ENCODE measurements at places on chromosomes 6 and 20. TPM values are rescaled to one million over a fixed set of nuclear protein-coding genes. Genes with fewer than 3 reads are reported as not detected.

DNA sequence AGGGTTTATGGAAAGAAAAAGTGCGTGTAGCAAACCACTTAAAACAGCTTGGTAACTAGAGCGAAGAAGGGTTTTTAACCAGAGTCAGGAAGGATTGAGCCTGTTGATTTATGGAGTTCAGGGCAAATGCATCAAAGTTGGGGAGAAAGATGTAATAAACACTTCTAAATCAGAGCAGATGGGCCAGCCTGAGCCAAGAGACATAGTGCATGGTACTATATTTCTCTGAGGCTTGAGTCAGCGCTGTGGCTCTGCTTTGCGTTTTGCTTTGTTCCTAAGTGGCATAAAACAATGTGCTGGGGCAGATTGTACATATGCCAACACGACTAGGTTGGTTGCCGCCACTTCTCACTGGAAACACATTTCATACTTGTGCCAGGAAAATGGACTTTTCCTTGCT lies 111.3 kb downstream of the BCKDHB start:
- DNase-seq, result no peak

GRCh38 chr6:108940741-108941140 lies 92.5 kb downstream of the ARMC2 start:
- DNase-seq, result no peak

- no peak for DNase-seq
Measured at GRCh38 chr6:142914369-142914768, 30.6 kb downstream of the HIVEP2 start.

DNA sequence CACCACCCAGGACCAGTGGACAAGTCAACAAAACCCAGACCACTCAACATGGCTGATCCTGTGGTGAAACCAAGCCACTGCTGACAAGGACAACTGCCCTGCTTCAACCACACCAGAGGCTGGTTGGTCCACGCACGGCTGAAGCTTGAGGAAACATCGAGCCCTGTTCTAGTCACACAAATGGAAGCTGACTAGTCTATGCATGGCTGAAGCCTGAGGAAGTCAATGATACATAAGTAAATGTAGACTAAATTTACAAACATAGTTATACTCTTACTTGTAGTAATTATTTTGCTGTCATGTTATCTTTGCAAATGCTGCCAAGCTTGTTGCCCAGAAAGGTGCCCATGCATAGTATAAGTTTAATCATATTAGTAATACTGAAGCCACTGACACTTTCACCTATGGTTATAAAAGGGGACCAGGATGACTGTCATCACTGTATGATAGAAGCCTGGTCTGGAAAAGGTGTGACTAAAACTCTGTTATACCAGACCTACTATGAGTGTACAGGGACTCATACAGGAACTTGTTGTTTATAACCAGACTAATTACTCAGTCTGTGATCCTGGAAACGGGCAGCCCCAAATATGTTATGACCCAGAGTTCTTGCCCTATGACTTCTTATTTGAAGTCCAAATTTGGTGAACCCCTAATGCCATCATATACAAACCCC lies 5.6 kb downstream of the IL22RA2 start:
- DNase-seq, result no peak

The DZANK1 gene
- 1.7 TPM for polyA plus RNA-seq

All from keratinocyte (primary cell).